Stimulated activated CD4-positive, alpha-beta T cell treated with anti-CD3 and anti-CD28 coated beads, Interleukin-12 subunit alpha, Interleukin-12 subunit beta, amount 100 ng/mL, for 24 hours (primary cell): ENCODE measurements at places on chromosomes 2 and 18.
A peak's percentile ranks its signal among the peaks of the same experiment; 100 is the strongest.

DNA sequence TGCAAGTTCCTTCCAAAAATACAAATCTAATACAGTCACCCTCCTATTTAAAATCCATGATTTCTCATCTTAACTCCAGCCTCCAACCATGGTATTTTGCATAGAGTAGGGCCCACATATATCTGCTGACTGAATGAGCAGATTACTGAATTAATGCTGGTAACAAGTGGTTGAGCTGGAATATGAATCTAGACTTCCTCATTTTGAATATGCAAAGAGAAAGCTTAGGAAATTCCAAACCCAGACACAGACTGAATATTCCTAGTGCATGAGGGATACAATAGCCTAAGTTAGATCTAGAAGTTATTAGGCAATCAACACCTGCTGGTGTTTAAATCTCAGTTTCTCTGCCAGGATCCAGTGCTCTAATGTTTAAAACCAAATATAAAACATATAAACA lies 215.1 kb upstream of the CYP26B1 start:
- DNase-seq, result no peak

DNA sequence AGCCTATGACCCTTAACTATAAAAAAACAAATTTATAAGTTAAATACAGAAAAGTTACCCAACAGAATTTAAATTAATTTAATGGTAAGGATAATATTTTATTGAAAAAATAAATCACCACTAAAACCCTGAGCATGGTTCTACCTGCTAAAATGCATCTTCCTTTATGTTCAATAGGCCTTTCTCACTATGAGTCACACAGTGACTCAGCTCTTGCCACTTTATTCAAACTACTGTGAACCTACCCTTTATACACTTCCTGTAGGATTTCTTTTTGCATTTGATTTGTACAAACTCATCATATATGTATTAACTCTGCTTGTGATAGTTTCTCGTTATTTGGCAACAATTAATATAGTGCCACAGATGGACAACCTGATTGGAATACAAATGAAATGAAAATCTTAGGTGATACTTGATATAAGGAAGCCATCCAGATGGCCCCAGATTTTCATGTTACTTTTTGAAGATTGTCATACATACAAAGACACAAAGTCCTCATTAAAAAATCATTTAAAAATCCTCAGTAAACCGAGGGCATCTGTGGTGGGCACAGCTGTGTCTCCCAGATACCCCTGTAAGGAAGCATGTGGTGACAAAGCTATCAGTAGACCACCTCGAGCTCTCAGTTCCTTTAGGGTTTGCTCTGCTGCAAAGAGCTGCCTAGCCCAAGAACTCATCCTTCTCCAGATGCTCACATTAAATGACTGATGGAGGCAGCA lies 55.2 kb upstream of the COBLL1 start:
- DNase-seq, result no peak

- no peak for DNase-seq
Measured at GRCh38 chr18:49376046-49376445, 84.4 kb downstream of the DYM start.

DNA sequence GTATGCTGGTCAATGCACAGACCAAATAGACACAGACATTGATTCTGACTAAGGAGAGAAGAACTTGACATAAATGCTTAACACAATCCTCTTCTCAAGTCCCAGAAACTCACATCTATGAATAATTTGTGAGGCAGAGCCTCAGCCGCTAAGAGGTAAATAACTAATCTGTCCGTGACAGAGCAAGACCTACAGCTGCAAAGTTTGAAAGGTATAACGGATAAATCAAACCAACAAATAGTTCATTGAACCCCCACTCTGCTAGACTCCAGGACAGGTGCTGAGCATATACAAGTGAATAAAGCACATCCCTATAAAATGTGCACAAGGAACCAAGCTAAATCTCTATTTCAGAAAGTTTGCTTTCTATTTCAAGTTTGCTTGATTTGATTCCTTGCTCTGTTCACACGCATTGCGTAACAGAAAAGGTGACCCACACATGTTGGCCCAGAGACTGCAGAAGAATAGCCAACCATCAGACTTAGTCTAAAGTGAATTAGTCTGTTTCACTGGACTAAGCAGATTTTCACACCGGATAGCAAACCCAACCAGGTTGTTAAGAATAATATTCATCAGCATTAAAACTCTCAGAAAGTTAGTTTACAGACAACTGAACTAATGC lies 51.7 kb downstream of the NCKAP5 start:
- DNase-seq, result no peak

DNA sequence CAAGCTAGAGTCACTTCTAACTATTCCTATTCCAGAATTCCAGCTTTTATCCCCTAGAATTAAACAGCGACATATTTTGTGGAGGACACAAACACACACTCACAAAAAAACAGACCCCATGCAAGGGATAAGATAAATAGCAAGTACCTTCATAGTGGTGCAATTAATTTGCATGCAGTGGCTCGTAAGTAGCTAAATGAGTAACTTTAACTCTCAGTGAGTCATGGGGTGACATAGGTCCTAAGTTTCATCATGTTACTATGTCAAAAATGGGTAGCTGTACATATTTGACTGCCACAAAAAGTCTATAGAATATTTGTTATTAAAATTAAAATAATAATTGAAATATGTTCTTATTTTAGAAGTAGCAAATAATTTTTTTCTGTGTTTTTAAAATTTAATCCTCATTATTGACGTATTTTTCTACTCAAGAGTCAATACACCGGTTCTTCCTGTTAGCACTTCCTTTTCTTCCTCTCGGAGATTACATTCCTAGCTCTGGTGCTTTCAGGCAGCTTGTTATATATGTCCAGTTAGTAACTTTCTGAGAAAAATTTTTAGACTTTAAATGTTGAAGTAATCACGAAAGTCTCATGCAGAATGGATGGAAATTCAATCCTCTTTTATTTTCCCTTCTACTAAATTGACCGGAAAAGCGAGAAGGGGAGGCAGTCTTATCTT lies 247.0 kb downstream of the KCNH7 start:
- no peak for DNase-seq

GRCh38 chr2:191245869-191246531 lies 796 bp downstream of the MYO1B start:
- no peak for DNase-seq

GRCh38 chr2:77977471-77978063 lies 455.4 kb upstream of the LRRTM4 start:
- no peak for DNase-seq

GRCh38 chr18:23232331-23232730 lies 97.0 kb downstream of the CABLES1 start:
- DNase-seq, result no peak

GRCh38 chr2:171798156-171798820 lies 95.8 kb downstream of the SLC25A12 start:
- no peak for DNase-seq

DNA sequence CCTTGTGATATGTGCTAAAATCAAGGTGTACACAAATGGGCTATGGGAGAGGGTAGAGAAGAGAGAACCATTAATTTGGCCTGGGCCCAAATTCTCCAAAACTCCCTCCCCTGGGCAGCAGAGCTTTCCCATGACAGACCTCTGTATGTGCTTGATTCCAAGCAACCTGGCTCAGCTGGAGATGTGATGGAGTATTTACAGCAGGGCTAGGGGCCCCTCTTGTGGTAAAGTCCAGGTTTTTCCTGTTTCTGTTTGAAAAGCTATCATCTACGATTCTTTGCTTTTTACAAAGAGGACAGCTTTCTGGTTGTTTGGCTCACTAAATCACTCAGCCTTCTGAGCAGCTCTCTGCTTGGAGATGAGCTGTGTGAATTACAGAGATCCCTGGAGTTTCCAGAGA lies 40.3 kb downstream of the KCNS3 start:
- no peak for DNase-seq

DNA sequence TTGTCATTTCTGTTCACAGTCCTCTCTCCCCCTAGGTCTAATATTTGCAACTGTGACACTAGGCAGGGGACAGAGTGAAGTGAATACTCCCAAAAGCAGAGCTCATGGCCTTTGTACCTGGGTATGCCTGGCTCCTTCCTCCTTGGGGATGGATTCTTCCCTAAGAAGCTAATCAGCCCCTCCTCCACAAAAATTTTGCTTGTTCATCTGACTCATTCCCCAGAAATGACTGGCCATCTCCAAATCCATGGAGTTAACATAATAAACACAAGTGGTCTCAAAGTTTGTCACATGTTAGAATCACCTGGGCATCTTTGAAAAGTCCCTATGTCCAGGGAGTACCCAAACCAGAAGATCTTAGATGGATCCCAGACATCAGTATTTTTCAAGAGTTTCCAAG lies 65.3 kb downstream of the SUCLG1 start:
- no peak for DNase-seq

- no peak for DNase-seq
Measured at GRCh38 chr2:165112133-165112573, 91.7 kb downstream of the SCN3A start.

GRCh38 chr2:75074228-75074627 lies 115.8 kb downstream of the POLE4 start:
- DNase-seq, result no peak

GRCh38 chr2:223915071-223915470 lies 30.1 kb downstream of the WDFY1 start:
- DNase-seq, result no peak

GRCh38 chr2:169361706-169362117 lies 622 bp downstream of the LRP2 start:
- peak; percentile 7 for DNase-seq

GRCh38 chr18:78006774-78007260 lies 757.2 kb downstream of the GALR1 start:
- no peak for DNase-seq

- no peak for DNase-seq
Measured at GRCh38 chr2:240579771-240580614, 6.5 kb upstream of the CAPN10 start.

GRCh38 chr18:24809173-24809950 lies 348.9 kb downstream of the HRH4 start:
- no peak for DNase-seq

- DNase-seq, result no peak
Measured at GRCh38 chr2:25561136-25561850, 112.1 kb downstream of the DTNB start.

GRCh38 chr2:169507698-169508097 lies 1.8 kb upstream of the KLHL41 start:
- no peak for DNase-seq

- DNase-seq, result no peak
Measured at GRCh38 chr2:32559136-32559535, 68.7 kb upstream of the TTC27 start.

DNA sequence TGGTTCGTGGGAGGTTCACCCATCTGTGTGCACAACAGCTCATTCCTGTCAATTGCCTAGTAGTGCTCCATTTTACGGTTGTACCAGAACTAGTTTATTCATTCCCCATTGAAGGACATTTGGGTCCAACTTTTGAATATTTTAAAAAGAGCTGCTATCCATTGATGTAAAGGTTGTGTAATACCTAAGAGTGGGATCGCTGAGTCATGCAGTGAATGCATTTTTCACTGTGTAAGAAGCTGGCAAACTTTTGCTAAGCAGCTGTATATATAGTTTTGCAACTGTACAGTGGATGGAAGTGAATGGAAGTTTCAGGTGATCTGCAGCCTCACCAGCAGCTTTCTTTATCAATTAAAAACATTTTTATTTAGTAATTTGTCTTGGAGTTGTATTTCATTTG lies 104.5 kb downstream of the DCDC2C start:
- no peak for DNase-seq

DNA sequence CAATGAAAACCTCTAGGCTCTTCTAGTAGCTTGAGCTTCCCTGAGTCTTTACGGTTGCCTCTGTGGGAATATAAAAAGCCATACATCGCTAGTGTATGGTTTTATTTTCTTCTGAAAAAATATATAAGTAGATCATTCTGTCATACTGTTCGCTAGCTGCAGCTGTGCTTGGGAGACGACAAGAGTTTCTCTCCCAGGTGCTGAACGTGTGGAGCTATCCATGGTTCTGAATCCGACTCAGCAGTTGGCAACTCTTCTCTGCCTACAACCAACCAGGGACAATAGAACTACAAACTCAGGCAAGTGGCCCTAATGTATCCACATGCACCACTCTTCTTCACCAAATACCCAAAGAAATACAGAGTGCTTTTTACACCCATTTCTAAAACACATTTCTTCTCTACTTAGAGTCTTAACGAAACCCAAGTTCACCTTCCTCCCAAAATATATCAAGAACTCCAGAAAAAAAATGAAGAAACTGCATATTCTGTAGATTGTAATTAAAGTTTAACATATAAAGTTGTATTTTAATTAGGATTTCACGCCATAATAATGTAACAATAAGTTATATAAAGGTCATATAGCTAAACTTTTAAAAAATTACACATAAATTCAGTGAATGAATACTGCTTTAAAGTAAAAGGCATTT lies 2.2 kb upstream of the KCNH7 start:
- no peak for DNase-seq

GRCh38 chr18:58241877-58242276 lies 197.9 kb downstream of the NEDD4L start:
- DNase-seq, result no peak

GRCh38 chr18:61731693-61732376 lies 161.0 kb downstream of the RNF152 start:
- DNase-seq, result no peak

DNA sequence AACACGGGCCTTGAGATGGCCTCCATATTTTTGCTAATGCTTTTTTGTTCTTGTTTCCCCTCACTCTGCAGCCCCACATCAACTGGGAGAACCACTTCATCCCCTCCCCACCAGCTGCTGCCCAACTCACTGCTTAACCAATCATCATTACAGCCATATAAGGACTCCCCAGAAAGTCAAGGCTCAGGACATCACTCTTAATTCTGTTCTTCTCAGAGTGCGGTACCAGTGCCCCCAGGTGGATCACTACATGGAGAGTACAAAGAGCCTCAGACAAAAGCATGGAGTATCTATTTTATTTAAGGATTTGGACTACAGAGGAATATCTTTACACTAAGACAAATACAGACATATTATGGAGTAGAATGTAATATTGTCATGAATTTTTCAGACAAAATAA lies 340.6 kb downstream of the PAX3 start:
- DNase-seq, result no peak

GRCh38 chr2:83661711-83662110 lies 797.4 kb downstream of the SUCLG1 start:
- no peak for DNase-seq

DNA sequence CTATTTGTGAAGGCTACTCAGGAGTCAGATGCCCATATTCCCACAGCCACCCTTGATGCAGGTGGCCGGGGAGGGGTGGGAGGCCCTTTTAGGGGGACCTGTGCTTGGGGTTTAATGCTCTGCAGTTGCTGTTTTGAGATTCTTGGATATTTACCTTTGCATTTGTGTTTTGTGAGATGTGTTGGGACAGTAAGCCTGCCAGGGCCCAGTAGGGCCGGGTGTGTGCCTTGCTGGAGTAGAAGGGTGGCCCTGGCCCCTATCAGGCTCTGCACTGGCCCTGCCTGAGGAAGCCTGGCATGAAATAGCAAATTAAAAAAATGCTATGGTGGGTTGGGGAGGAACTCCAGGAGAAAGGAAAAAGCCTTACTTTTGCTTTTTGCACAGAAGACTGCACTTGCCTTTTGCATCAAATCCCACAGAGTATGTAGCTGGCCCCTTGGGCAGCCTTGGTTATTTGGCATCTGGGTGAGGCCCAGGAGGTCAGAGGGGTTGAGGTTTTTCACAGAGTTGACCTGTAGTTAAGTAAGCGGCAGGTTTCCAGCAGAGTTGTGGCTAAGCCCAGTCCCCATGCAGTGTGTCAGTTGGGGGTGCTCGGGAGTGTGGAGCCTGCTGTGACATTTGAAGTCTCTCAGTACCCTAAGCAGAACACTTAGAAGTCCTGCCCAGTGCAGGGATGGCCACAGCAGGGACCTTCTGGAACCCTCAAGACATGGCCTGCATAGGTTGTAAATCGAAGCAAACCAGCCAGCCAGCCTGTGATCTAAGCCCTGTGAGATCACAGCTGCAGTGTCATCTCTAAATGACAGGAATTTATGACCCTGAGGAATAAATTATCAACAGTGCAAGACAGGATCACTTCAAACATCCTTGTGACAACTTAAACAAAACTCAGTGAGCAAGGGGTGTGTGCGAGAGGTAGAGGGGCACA lies 68.8 kb downstream of the SH3RF3 start:
- DNase-seq, result no peak
